ENCODE measurements at places on chromosomes 7 and 10. TPM values are rescaled to one million over a fixed set of nuclear protein-coding genes. Genes with fewer than 3 reads are reported as not detected.

The LEP gene
- total RNA-seq: not detected

The ACBD7 gene
- 0.63 TPM for total RNA-seq

DNA sequence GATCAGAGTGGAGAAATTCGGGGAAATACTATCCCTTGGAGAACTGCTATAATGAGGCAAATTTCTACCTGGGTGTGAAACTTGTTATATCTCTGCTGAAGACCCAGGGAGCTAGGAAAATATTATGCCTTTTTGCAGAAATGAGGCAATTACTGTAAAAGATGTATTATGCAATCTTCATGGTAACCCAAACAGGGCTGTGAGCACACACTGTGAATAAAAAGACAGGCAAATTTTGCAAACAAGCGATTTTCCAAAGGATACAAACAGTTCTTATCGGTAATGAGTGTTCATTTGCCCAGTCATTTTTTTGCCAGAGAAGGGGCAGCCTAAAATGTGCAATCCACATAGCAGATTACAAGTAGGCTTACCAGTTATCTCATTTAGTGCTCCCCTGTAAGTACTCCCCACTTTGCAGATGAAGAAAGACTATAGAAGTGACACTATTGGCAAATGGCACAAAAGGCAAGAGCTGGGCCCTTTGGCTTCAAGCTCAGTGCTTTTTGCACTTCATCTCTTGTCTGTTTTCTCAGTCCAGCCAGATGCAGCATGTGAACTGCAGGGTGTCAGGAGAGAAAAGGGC is 205.8 kb downstream of the HECW1 start:
- no peak for DNase-seq

GRCh38 chr7:101248276-101248675 is 3.4 kb upstream of the FIS1 start:
- no peak for DNase-seq

DNA sequence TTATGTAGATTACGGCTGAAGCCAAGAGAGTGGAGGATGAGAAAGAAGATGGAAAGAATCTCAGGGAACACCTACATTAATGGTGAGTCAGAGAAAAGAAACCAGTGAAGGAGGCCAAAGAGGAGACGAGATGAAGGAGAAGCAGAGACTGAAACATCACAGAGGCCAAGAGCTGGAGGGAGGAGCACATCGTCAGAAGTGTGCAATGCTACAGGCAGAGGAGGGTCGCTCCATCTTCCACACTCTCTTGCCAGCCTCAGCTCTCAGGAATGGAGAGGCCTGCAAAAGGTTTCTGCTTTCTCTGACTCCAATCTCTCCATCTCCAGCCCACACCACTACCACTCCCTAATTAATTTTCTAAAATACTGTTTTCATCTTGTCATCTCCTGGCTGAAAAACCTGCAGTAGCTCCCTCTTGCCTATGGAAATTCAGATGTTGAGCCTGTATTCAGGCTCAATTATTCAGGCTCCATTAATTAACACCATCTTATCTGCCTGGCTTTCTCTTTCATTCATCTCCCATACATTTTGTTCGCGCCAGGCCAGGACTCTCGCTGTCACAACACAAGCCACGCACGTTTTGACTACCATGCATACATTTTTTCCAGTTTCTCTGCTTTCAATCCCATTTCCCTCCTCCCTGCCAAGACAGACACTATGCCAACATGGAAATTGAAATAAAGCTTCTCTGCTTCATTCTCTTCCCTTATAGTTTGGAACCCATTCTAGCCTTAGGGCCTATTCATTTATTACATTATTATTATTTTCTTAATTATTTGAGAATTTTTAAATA is 165.8 kb downstream of the INHBA start:
- DNase-seq: no peak

DNA sequence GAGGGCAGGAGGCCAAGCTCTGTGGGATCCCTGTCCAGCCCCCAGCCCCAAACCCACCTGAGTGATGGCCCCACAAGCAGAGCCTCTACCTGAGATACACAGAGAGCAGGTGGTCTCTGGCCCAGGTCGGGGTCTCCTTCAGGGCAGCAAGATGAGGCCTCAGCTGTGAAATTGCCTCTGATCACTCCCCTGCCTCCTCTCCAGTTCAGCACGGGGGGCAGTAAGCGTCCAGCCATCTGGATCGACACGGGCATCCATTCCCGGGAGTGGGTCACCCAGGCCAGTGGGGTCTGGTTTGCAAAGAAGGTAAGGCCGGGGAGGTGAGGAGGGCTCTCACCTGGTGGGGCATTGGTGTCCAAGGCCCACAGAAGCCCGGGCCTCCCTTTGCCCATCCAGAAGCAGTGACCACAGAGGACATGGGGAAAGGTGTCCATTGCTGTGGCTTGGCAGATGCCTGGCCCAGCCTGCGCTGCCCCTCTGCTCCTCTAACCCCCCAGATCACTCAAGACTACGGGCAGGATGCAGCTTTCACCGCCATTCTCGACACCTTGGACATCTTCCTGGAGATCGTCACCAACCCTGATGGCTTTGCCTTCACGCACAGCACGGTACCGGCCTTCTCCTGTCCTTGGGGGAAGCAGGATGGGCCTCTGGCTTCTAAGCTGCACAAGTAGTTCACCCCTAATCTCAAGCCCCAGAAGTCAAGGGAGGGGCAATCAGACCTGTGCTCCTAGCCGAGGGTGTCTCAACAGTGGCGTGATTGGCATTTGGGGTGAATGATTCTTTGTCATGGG is 3.1 kb downstream of the CPA1 start:
- no peak for DNase-seq

DNA sequence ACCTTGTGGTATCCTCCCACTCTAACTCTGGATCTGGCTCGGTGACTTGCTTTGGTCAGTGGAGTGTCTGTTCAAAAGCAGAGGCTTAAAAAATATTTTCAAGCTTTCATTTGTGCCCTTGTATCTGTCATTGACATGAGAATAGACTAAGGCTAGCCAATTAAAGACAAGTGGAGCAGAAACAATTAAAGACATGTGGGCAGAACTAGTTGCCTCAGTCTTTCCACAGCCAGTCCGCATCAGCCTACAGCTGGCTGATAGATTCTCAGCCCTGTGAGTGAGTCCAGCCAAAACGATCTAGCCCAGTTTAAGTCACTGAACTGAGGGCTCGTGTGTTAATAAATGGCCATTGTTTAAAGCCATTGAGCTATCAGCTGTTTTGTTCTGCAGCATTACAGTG is 185.2 kb upstream of the DGKB start:
- DNase-seq: no peak

DNA sequence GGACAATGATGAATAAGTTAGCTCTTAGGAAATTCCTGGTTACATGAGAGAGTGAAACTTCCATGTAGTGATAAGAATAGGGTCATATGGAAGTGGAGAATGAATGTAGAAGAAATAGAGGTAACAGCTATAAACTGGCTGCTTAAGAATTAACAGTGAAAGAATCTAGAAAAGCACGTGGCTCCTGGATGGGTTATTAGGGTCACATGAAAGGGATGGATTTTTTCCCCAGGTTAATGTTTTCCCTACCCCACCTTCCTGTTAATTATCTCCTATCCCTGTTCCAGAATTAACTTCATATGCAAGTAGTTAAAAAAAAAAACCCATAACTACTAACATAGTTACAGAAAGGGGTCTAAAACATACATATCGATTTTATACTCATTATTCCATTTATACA is 58.0 kb downstream of the ANKIB1 start:
- DNase-seq: no peak
